GM12864 (cell line): ENCODE measurements at places on chromosomes 6 and 20.

DNA sequence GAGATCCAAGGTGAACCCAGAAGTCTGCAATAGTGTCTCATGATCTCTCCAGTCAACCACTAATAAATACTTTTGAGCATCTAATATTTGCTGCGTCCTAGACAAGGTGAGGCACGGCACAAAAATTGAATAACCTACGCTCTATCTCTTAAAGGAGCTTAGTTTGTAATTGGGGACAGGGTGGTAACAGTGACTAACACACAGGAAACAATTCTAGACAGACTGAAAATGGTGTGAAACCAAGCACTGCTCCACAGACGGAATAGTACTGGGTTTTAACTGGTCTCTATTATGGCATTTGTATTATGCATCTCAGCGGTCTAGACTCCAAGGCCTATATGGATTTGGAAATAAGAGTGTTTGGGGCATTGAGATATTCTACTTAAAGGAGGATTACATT is 120.1 kb downstream of the CLIC5 start:
- DNase-seq = no peak

DNA sequence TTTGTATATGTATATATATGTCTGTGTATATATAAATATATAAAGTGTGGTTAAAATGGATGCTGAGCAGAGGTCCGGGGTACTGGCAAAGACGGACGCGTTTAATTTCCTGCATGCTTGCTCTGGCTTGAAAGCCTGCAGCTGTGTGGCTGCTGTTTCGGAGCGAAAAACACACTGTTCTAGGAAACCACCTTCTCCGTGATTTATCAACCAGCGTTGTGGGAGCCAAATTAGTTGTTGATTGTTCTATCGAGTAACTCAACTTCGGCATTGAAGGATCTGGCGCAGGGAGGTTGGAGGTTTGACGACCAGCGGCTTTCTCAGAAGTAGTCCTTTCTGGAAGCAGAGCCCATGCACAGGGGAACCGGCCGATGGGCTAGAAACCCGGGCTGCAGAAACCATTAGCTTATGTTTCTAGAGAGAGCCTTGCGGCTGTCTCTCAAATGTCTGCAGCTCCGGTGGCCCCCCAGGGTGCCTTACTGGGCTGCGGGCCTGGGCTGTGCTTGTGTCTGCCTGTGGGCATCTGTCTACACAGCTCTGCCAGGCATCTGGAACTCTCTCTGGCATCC is 81.8 kb downstream of the EDN3 start:
- DNase-seq = no peak

DNA sequence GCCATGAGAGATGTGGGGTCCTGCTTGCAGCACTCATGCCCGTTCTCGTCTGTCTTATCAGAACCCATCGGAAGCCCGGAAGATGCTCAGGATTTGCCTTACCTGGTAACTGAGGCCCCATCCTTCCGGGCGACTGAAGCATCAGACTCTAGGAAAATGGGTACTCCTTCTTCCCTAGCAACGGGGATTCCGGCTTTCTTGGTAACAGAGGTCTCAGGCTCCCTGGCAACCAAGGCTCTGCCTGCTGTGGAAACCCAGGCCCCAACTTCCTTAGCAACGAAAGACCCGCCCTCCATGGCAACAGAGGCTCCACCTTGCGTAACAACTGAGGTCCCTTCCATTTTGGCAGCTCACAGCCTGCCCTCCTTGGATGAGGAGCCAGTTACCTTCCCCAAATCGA is 8.3 kb downstream of the PI16 start:
- peak; percentile 45 for DNase-seq

DNA sequence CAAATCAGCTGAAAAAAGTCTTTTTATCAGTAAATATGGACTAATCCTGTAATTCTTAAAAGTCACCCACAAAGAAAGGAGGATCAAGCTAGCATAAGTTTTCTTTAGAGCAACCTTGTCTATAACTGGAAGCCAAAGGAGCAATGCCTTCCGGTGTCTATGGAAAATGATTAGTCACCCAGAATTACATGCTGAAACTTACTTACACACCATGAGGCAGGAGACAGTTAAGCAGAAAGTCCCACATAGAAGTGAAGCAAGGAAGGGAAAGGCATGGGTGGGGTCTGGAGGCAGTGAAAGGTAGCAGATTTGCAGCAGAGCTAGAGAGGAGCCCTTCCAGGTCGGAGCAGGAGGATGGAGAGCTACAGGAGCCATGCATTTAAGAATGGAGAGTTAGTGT is 153.7 kb upstream of the RIPOR2 start:
- no peak for DNase-seq

- no peak for DNase-seq
Measured at GRCh38 chr20:57031867-57032355, 234.5 kb downstream of the BMP7 start.

GRCh38 chr6:100217225-100218012 is 223.4 kb upstream of the MCHR2 start:
- no peak for DNase-seq

GRCh38 chr6:32436995-32437836 is 2.5 kb upstream of the HLA-DRA start:
- DNase-seq = peak; percentile 92

- DNase-seq = no peak
Measured at GRCh38 chr6:76342611-76343160, 270.2 kb upstream of the IMPG1 start.

GRCh38 chr6:49744259-49744658 is at the start of gene CRISP3:
Gene CRISP3, minus strand, starts transcription at chr6:49744388. Its CDS starts 21 bp downstream, at chr6:49744367.
- DNase-seq = no peak

DNA sequence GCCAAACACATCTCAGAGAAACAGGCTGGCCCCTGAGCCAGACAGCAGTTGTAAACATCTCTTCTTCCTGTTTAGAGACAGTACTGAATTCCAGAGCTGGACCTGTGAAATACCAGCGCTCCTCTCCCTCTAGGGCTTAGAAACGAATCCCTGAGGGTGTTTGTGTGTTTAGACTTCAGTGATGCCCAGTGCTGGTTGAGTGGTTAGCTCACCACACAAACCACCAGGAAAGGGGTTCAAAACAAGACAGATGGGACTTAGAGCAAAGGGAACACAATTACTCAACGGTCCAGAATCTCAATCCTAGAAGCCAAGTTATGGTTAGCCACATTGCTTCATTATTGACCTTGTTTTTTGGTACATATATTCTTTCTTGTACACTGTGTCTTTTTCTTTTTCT is 108.7 kb upstream of the TMEM170B start:
- DNase-seq = no peak

GRCh38 chr20:39289316-39289715 is 327.2 kb downstream of the DHX35 start:
- DNase-seq = no peak

- DNase-seq = no peak
Measured at GRCh38 chr6:8100159-8100854, 2.0 kb downstream of the EEF1E1 start.

DNA sequence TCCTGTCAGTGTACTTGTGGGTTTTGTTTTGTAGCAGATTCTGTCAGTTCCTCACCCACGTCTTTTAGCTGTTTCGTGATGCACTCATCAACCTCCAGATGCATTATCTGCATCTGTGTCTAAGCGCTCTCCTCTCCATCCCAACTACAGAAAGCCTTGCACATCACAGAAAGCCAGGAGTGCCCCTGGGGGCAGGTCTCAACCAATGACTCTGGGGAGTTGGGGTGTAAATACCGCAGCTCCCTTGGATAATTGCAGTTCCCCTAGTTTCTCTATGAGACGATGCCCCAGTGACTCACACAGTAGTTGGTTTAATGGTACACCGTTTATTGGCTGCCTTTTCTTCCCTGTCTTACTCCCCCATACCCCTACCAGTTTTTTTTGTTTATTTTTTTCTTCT is 158.1 kb downstream of the SOX4 start:
- DNase-seq = no peak

DNA sequence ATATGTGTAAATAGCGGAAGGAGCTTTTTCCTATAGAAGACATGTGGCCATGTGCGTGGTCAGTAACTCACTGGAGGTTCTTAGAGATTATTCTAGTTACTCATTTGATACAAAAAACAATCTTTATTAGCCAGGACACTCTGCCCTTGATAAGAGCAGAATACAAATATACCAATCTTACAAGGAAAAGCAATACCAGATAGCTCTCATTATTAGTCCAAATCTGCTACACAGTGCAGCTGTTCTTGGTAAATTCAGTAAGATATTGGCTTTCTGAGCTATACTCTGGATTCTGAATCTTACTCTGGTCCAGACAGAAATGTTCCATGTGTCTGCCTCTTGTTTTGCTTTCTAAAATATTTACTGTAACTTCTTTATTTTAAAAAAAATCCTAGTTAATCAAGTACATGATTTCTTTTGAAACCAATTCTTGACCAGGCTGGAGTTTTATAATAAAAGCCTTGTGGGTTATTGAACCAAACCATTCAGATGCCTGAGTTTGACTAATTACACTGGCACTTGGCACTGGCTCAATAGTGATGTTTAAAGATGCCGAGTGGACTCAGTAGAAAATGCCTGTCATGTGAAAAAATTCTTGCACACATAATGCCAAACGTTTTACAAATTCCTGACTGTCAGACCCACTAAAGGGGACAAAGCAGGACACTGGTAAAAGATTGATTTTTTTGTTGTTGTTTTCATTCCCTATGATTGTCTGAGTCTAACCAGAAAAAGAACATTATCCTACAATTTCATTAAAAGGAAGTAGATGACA is 242.8 kb upstream of the TCF21 start:
- DNase-seq = no peak

DNA sequence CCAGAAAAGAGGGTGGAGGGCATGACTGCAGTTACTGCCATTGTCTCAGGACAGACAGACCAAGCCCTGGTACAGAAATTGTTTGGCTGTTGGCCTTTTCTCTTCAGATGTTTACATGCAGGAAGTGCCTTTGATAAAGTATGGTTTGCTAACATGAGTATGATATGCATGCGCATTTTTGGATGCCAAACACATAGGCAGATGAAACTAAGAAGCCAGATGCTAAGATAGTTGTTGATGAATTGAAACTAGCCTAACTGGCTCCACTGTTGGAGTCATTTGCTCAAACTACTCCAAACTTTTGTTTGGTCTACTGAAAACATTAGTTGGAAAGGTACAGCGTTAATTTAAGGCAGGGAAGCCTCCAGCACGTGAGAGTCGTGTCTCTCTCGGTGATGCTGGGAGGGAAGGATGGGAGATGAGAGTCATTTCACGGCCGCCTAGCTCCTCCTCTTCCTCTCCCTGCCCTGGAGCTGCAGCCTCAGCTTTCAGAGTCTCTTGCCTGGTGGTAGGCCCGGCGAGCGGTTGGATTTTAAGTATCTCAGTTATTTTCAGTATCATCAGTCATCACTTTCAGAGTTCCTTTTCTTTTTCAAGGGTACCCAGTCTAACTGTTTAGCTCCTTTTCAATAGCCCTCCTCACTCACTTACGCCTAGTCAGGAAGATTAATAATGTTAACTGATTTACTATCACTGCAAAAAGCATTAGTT is 29.7 kb downstream of the RREB1 start:
- no peak for DNase-seq

GRCh38 chr6:137313928-137314855 is 95.0 kb upstream of the IFNGR1 start:
- peak; percentile 45 for DNase-seq

DNA sequence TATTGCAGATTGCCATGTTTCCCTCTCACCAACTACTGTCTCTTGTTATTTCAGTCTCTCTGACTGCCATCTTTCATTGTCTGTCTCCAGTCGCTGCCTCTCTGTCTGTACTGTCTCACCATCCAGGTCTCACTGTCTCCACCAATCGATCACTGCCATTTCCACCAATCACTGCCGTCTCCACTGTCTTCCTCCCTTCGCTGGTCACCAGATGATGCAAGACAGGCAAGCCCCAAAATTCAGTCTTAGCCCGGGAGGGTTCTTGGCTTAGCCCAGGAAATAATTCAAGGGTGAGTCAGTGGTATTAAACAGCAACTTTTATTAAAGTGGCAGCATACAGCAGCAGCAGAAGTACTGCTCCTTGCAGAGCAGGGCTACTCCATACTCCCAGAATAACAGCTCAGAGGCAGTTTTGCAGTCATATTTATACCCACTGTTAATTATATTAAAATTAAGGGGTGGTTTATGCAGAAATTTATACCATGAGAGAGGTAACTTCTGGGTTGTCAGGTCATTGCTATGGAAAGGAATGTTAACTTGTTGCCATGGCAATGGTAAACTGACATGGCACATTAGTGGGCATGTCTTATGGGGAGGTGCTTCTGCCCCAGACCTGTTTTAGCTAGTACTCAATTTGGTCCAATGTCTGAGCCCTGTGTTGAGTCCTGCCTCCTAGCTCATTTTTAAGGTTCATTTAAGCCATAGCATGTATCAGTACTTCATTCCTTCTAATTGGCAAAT is 23.0 kb upstream of the ECHDC1 start:
- DNase-seq = no peak

- DNase-seq = no peak
Measured at GRCh38 chr6:78771586-78771985, 95.8 kb upstream of the IRAK1BP1 start.

GRCh38 chr20:11496380-11496779 is 421.3 kb upstream of the BTBD3 start:
- DNase-seq = no peak

- DNase-seq = no peak
Measured at GRCh38 chr6:111591370-111591900, 14.2 kb downstream of the TRAF3IP2 start.

DNA sequence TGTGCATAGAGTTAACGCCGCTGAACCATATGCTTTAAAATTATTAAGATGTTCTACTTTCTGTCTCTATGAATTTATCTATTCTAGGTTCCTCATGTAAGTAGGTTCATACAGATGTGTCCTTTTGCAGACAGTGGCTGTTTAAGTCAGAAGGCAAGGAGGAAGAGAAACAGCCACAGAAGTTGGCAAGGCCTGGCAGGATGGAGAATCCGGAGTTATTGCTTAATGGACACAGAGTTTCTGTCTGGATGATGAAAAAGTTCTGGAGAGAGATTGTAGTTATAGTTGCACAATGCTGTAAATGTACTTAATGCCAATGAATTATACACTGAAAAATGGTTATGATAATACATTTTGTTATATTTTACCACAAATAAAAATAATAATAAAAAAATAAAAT is 283.6 kb upstream of the CNR1 start:
- DNase-seq = no peak

DNA sequence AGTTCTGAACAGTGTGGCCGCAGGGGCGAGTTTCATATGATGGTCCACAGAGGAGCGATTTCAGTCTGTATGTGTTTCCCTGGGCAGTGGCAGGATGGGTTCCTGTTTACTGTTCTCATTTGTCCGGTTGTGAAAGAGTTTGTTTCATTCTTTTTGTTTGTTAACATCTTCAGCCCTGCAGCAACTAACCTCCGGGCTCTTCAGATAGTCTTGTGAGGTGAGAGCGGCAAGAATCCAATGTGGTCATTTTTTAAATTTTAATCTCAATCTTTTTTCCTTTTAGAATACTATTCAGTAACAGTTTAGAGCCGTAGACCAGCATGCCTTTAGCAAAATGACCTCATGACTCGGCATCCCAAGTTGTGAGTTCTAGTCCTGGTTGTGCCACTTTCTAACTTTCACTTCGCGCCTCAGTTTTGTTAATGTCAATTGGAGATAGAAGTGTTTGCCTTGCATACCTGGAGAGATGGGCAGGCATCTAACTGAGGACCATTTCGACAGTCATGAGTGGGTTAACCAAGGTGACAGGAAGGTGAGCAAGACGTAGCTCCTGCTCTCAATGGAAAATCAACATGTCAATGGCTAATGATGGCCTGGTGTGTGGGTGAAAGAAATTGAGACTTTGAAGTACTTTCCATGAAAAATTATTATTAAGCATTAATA is 38.5 kb upstream of the PXDC1 start:
- no peak for DNase-seq
